ENCODE measurements at places on chromosomes 12 and 14.

- no peak for DNase-seq
These were observed 733.6 kb upstream of the TBX3 start for GRCh38 chr12:115417610-115418009.

DNA sequence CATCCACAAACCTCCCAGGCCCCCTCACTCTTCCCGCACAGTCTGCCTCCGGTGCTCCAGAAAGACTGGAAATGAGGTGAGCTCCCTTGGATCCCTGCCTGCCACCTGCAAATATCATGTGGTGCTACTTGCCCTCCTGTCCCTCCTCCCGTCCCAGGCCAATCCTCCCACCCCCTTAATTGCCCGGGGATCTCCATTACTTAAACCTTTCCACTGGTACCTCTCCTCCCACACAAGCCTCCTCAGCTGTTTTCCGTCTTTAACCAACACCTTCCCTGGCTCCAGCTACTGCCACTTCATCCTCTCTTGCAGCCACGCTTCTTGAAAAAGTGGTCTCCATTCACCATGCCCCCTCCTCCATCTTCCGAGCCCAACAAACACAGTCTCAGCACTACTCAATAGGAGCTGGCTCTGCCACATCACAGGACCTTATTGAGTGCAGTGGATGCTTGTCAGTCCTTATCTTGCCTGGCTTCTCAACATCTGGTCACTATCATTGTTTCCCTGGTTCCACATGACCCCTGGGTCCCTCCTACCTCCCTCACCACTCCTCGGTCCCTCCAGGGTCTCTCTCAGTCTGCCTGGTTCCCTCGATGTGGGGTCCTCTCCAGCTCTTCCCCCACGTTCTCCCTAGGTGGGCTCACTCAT is 11.5 kb downstream of the FAIM2 start:
- no peak for DNase-seq

GRCh38 chr14:104700747-104701217 is 11.4 kb downstream of the INF2 start:
- no peak for DNase-seq

- no peak for DNase-seq
These were observed 15.6 kb downstream of the ZNF10 start for GRCh38 chr12:133145981-133146380.

DNA sequence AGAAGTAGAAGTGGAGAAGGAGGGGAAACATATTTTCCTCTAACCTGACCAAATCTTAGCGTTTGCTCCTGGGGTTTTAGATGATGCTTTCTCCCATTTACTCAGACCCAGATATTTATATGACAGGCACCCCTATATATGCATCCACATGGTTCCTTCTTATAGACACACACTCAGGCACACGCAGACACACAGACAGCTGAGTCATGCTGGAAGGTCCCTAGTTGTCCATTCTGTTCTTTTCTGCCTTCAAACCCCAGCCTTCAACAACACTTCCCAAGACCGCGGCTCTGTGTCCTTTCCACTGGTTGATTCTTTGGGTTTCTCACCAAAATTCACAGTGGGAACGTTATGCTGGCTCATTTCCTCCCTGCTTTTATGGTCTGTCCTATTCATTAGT is 52.1 kb downstream of the HSPB8 start:
- no peak for DNase-seq

GRCh38 chr14:99201351-99202073 is 70.5 kb downstream of the BCL11B start:
- no peak for DNase-seq

GRCh38 chr12:121214855-121215745 is 5.2 kb downstream of the P2RX4 start:
- DNase-seq, result no peak

GRCh38 chr12:123075646-123076171 is 75.2 kb downstream of the PITPNM2 start:
- peak; percentile 85 for DNase-seq

DNA sequence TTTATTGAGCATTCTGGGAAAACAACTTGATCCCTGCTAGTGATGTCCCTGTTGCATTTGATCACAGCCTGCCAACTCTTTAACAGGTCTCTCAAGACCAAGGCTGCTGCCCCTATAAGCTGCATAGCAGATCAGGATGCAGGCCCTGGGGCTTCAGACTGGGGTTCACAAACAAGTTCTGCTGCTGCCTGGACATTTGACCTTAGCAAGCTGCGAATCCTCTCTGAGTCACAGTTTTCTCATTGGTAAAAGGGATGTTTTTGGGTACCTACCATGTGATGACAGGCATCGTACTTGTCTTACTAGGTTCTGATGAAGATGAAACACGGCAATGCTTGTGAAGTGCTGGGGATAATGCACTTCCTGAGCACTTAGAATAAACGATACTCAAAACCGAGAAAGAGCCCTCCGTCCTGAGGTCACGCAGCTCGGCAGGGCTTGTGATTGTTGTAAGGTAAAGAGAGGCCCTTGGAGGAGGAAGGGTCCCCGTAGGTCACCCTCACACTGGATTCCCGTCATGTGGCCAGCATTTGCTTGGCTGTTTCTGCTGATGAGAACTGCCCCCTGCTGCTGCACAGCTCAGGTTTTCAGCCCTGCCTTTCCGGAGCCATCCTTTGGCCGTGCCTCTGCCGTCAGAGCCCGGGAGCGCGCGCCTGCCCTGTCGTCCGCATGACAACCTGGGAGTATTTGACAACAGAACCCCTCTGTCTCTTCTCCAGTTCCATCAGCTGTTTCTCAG is 39.1 kb downstream of the TSPAN9 start:
- DNase-seq, result no peak

DNA sequence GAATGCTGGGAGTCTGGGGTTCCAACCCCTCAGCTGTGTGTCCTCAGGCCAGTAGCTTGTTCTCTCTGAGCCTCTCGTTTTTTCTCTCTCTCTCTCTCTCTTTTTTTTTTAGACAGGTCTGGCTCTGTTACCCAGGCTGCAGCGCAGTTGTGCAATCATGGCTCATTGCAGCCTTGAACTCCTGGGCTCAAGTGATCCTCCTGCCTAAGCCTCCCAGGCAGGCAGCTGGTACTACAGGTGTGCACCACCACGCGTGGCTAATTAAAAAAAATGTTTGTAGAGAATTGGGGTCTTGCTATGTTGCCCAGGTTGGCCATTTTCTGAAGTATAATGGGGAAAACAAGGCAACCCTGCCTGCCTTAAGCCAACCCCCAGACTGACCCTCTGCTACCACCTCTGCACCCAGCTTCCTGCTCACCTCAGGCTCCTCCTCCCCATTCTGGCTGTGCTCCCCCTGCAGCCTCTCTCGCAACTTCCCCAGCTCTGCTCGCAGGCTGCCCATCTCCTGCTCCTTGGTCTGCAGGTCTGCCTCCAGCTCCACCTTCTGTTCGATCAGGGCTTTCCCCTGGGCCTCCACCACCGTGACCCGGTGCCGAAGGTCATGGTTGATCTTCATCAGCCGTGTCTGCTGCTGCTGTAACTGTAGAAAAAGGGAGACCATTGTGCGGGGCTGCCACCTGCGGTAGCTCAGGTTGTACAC is 35.2 kb downstream of the RILPL1 start:
- DNase-seq, result no peak

- DNase-seq, result no peak
These were observed 3.7 kb upstream of the TMX1 start for GRCh38 chr14:51236314-51236713.

GRCh38 chr12:46562625-46563225 is 190.2 kb upstream of the SLC38A2 start:
- DNase-seq, result no peak

GRCh38 chr14:51336734-51337133 is 96.7 kb downstream of the TMX1 start:
- no peak for DNase-seq

- no peak for DNase-seq
These were observed 148.9 kb upstream of the MAX start for GRCh38 chr14:65251213-65251612.

DNA sequence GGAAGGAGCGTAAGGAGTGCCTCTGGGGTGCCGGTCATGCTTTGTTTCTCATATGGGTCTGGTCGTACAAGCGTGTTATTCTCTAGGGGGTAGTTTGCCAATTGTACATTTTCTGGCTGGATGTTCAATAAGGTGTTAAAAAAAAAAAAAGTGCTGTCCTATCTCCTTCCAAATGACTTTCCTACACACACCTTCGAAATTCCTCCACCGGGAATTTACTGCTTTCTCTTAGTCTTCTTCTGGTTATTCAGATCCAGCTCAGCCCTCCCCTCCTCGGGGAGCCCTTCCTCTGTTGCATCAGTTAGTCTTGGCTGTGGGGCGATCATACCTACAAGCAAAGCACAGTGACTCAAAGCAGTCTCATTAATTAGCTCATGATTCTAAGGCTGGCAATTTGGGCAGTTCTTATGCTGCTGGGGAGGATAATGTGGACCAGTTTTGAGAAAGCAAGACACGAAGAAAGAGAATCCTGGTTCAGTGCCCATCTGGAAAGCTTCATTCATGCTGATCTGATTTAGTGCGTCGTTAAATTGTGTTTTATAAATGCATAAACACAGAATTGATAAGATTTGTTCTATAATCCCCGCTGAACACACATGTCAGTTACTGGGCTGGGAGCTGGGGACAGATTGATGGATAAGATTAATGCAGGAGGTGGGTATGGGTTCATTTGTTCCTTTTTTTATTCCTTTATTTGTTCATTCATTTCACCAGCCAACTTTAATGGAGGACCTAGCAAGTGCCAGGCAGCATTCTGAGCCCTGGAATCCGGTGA is 9.2 kb upstream of the CLMN start:
- DNase-seq, result no peak

GRCh38 chr12:100163416-100164152 is 20.9 kb upstream of the BLTP3B start:
- DNase-seq, result peak; percentile 79

DNA sequence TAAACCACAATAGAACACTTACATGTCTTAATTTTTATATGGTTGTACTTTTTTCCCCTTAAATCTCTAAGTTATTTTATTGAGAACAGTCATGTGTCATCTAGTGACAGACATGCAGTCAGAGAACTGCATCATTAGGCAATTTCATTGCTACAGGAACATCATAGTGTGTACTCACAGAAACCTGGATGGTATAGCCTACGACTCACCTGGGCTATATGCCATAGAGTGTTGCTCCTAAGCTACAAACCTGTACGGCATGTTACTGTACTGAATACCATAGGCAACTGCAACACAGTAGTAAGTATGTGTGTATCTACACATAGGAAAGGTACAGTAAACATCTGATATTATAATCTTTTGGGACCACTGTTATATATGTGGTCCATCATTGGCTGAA is 557.6 kb downstream of the PRKD1 start:
- DNase-seq, result no peak

DNA sequence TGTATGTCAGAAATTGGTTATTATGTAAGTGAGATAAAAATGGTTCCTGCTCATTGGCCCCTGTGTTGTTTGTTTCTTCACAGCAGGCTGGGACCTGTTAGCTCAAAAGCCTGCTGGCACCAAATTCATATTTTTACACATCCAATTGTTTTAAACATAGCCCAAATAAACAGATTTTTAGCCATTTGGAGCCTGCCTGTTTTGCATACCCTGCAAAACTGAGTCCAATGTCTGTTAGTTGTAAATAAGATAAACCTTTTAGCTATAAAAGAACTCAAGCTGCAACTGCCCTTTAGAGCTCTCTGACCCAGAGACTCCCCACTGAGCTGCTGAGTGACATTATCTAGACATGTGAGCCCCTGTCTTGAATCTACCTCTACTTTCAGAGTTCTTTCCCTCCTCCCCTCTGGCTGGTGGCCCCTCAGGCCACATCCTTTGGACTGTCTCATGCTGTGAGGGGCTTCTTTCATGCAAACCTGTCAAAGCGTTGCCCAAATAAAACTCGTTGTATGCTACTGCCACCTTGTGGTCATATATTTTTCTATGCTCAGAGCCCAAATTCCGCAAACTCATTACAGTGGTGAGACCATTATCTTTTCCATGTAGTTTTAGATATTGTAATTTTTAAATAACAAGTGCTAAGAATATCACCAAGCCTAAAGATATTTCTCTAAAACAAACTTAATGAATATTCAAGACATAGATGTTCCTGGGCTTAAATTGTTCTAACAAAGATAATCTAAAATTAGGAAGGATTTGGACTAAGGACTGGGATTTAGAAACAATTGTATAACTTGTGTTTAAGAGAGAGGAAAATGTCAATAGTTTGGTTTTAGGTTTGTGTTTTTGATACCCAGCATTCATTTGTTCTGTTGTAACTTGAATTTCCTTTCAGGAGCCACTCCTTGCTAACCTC is 337.9 kb downstream of the AACS start:
- DNase-seq, result no peak

- no peak for DNase-seq
These were observed 118.6 kb upstream of the SLCO1C1 start for GRCh38 chr12:20576528-20576927.

DNA sequence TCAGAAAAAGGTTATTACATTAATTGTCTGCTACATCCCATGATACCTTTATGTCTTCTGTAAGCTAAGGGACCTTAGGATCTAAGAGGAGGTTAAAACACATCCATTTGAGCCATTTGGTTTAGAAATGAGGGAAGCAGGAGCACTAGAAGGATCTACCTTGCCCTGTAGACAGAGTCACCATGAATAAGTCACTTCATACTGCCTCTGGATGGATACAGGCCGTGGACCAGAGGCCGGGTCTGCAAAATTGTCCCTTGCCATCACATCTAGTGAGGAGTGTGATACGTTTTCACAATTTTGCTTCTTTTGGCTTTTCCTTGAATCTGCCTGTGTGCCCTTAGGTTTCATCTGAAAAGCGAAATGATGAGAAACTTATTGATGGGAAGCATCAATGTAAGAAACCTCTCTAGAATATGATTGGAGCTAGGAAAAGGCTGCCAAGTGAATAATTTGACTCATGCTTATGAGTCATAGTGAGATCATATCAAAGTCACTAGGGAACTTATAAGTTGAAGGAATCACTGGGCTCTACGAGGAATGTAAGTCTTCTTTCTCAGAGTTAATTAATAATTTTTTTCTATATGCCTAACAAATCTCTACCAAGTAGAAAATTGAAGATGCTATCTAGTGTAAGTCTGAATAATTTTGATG is 10.8 kb downstream of the GLRX5 start:
- DNase-seq, result no peak

- no peak for DNase-seq
These were observed 6.7 kb upstream of the KRT86 start for GRCh38 chr12:52267699-52268098.

DNA sequence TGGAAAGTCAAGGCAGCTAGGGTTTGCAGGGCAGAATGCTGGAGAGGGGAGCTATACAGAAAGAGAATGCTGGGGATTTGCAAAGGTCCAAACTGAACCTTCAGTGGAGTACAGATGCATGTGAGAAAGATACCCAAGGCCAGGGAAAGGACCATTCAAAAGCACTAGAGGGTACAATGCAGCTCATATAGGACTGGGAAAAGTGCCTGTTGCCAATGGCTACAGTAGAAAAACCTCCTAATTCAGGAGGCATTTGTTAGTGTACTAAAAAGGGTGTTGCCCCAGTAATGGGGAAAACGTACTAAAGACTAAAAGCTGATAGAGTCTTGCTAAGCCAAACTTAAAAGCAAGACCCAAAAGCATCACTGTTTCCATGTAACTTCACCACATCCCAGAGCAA is 30.1 kb downstream of the E2F7 start:
- no peak for DNase-seq

- no peak for DNase-seq
These were observed 129.7 kb upstream of the PLEKHG7 start for GRCh38 chr12:92573104-92573503.

- no peak for DNase-seq
These were observed 10.6 kb downstream of the TMED10 start for GRCh38 chr14:75165586-75166391.

Data from stimulated activated CD4-positive, alpha-beta T cell treated with anti-CD3 and anti-CD28 coated beads, Interleukin-15, amount 100 ng/mL, for 24 hours (primary cell).